ENCODE measurements at places on chromosomes 3 and 15.

GRCh38 chr3:114299941-114300624 lies 6.3 kb downstream of the TIGIT start:
- no peak for DNase-seq

- no peak for DNase-seq
These were observed 169.3 kb downstream of the LPP start for GRCh38 chr3:188323067-188323842.

GRCh38 chr3:56005196-56005805 lies 463.0 kb downstream of the ERC2 start:
- peak; percentile 70 for DNase-seq

DNA sequence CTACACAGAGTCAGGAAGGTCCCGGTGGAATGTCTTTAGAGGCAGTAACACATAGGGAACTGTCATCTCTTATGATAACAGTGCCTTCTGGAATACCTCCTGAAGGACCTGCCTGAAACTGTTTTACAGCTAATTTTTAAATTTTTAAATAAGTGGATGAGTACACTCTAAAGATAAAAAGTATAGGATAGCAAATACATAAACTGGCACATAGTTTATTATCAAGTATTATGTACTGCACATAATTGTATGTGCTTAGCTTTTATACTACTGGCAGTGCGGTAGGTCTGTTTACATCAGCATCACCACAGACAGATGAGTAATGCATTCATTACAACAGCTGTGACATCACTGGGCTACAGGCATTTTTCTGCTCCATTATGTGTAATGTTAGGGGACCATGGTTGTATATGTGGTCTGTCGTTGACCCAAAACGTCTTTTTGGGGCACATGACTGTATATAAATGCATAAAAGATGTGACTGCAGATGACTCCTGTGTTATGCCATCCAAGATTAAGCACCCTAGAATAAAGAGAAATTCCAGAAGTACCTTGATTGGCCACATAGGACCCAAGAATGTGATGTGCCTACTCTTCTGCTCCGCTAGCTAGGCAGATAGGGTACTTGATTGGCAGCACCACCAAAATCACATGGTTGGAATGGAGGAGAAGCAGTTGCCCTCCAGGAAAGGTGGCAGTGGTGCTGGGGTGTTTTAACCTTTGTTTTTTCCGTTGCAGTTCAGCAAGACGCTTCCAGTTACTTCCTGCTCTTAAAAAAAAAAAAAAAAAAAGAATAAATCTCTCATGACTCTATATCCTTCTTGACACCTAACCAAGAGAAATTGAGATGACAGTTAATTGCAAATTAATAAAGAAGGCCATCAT lies 3.3 kb downstream of the VPS8 start:
- DNase-seq, result no peak

DNA sequence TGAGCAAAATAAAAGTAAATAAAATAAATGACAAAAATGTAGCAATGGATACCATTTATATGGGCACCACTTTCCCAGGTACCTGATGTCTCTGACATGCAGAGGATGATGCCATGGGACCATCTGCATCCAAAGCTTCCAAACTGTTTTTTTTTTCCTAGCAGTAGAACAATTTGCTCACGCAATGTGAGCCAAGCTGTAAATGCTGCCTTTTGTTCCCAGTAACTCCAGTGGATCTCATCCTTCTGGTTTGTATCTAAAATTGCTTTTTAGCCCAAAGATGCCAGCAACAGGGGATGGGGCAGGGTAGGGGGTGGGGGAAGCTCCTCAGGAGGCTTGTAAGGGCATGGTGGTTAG lies 32.7 kb downstream of the SLC12A8 start:
- no peak for DNase-seq

- DNase-seq, result no peak
These were observed 109.3 kb downstream of the ZIC1 start for GRCh38 chr3:147518465-147518864.

- no peak for DNase-seq
These were observed 5.0 kb upstream of the TLR9 start for GRCh38 chr3:52230461-52230860.

GRCh38 chr15:62063825-62064635 lies 2.7 kb upstream of the C2CD4A start:
- DNase-seq, result peak; percentile 40

DNA sequence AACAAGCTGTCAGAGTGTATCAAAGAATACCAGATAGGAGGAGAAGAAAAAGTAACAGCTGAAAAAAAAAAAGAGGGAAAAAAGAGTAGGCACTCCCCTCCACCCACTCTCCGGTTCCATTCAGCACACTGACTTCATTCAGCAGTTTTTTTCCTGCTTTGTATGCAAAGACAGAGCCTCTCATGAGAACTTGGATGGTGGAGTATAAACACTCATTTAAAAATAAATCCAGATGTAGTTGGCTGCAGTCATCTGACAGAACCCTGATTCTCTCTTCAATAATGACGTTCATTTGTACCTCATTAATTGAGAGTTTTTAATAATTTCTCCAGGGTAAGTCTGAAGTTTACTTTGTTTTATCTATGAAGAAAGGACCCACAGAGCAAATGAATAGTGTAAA lies 81.0 kb downstream of the TMEM108 start:
- no peak for DNase-seq

DNA sequence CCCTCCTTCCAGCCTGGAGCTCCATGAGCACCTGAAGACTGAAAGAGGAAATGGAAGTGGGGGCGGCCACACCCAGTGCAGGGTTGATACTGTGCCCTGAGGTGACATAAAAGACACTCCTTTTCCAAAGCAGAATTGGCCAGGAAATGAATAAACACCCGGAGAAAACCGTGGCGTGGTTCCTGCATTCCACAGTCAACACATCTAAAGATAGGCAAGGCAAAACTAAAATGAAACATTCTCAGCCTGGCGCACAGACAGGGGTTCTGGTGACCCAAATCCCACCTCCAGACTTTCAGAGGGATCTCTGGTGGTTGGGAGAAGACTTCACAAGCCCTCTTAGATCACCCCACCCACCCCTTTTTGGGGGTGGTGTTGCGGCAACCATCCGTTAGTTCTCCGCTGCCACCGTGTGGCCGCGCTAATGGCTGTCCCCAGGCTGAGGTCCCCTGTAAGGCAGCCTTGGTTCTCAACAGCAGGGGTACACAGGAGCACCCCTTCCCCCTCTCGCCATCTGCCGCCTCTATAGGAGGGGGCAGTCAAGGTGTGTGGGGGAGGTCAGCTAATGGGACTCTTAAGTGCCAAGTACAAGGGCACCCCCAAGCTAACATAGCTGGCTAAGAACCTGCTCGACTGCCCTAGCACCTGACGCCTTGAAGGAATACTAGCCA lies 2.5 kb upstream of the MST1R start:
- peak; percentile 8 for DNase-seq

DNA sequence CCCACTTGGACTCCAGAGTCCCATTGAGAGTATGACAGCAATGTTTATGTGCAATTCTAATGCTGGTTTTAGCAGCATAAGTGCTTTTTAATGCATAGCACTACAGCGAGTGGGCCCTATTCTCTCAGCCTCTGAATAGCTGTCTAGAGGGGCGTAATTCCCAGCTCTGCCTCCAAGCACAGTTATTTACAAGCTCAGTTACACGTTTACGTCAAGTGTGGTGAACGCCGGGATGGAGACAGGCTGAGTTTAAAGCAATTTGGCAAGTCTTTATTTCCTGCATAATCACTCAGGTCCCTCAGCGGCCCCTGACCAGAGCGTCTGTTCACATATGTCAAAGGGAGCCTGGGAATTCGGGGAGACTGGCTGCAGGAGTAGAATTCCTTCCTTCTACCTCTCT lies 43.9 kb downstream of the SOX14 start:
- no peak for DNase-seq

- DNase-seq, result no peak
These were observed 3.0 kb downstream of the SELENOT start for GRCh38 chr3:150605998-150606641.

DNA sequence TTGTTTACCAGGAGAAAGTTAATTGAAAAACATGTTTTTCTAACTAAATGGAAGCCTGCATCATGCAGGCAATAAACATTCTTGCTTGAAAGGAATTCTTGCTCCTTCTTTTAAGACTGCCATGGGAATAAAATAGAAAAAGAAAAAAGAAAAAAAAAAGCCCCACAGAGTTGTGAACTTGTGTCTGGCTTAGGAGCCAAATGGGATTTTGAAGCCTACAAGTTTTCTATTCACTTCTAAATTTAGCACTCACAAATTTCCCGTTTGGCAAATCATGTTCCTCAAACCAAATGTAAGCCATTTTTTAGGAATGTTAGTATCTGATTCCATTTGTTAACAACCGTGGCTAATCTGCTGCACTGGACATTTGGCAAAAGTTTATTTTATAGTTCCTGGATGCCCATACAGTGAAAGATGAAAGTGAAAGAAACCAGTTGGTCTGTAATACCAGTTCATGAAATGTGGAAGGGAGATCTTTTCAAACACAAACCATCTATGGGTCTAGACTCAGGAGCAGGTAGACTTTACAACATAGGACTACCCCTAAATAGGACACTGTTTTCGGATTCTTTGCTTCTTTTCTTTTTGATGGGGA lies 133.8 kb upstream of the GMNC start:
- no peak for DNase-seq

DNA sequence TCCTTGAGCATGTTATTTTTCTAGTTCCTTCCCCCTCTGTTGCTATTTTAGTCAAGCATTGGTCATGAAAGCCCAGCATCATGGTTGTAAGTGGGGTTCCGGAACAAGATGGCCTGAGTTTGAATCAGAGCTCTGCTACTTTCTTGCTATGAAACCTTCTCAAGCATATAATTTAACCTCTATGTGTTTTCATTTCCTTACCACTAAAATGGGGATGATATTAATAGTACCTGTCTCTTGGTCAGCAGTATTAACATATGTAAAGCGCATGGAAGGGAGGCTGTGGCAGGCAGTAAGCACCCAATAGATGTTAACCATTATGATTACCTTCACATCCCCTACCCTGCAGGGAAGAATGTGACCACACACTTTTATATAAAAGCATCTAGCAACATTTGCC lies 14.3 kb upstream of the SPRED1 start:
- DNase-seq, result no peak

- DNase-seq, result peak; percentile 80
These were observed 253.3 kb downstream of the TJP1 start for GRCh38 chr15:29568840-29569532.

- no peak for DNase-seq
These were observed 795.1 kb upstream of the ARPP21 start for GRCh38 chr3:34844323-34844620.

- no peak for DNase-seq
These were observed 15.4 kb downstream of the IGSF10 start for GRCh38 chr3:151445273-151446001.

DNA sequence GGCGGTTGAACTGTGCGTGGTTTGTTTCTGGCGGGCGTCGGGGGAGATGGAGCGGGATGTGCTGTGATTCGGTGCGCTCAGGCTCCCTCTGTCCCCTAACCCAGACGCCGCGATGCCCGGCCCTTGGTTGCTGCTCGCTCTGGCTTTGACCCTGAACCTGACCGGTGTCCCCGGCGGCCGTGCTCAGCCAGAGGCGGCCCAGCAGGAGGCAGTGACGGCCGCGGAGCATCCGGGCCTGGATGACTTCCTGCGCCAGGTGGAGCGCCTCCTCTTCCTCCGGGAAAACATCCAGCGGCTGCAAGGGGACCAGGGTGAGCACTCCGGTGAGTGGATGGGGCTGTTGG lies 1.2 kb downstream of the TRH start:
- no peak for DNase-seq

- no peak for DNase-seq
These were observed 48.6 kb downstream of the LPP start for GRCh38 chr3:188202358-188203138.

- DNase-seq, result no peak
These were observed 289.8 kb downstream of the ZBTB20 start for GRCh38 chr3:114857299-114857701.

DNA sequence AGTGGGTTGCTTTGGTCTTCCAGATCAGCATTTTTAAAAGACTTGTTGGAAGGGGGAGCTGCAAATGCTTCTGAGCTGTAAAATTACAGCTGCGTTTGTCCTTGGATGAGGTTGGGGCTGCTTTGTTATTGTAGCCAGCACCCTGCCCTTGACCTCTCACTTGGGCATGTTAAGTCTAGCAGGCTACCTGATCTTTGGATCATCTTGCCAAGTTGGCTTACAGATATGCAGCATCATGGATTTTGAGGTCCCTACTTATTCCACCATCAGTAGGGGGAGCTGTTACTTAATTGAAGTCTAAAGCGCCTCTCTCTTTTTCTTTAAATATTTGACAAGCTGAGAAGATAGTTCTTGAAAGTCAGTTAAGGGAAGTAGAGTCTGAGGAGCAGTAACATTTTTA lies 793.0 kb downstream of the MCTP2 start:
- DNase-seq, result no peak

DNA sequence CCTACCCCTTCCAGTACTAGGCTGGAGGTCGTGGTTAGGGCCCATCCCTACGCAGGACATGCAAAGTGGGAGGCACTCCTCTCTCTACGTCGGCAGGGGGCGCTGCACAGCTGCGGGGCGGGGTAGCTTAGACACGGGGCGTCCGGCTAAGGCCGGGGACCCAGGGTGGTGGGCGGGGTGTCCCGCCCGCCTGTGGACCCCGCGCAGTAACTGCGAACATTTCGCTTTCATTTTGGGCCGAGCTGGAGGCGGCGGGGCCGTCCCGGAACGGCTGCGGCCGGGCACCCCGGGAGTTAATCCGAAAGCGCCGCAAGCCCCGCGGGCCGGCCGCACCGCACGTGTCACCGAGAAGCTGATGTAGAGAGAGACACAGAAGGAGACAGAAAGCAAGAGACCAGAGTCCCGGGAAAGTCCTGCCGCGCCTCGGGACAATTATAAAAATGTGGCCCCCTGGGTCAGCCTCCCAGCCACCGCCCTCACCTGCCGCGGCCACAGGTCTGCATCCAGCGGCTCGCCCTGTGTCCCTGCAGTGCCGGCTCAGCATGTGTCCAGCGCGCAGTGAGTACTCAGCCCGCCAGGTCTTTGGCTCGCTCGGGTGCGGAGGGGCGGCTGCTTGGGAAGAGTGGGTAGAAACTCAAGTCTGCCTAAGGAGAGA lies at the start of gene IL12A:
Gene IL12A, plus strand, starts transcription at position 219 of the 655 bp plus-strand sequence.
- no peak for DNase-seq

GRCh38 chr3:144390786-144391185 lies 419.2 kb downstream of the DIPK2A start:
- no peak for DNase-seq

DNA sequence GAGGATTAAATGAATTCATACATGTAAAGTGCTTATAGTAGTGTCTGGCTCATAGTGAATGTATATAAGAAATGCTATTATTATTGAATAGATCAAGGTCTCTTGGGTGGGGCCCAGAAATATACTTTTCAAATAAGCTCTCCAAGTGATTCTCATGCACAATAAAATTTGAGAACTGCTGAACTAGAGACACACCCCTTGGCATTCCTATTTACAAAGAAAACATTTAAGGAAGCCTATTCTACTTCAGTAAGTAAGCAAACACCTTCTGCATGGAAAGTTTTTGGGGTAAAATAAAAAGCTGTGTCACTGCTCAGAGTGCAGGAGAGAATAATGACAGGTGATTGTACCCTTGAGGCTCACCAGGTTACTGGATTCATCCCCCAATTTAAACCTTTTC lies 75.2 kb downstream of the EOMES start:
- no peak for DNase-seq

GRCh38 chr3:186532598-186533072 lies 11.5 kb downstream of the CRYGS start:
- peak; percentile 47 for DNase-seq
